ENCODE measurements at places on chromosomes 1 and 21.

- DNase-seq, result no peak
Measured at GRCh38 chr1:109598655-109599054, 20.8 kb downstream of the GNAT2 start.

DNA sequence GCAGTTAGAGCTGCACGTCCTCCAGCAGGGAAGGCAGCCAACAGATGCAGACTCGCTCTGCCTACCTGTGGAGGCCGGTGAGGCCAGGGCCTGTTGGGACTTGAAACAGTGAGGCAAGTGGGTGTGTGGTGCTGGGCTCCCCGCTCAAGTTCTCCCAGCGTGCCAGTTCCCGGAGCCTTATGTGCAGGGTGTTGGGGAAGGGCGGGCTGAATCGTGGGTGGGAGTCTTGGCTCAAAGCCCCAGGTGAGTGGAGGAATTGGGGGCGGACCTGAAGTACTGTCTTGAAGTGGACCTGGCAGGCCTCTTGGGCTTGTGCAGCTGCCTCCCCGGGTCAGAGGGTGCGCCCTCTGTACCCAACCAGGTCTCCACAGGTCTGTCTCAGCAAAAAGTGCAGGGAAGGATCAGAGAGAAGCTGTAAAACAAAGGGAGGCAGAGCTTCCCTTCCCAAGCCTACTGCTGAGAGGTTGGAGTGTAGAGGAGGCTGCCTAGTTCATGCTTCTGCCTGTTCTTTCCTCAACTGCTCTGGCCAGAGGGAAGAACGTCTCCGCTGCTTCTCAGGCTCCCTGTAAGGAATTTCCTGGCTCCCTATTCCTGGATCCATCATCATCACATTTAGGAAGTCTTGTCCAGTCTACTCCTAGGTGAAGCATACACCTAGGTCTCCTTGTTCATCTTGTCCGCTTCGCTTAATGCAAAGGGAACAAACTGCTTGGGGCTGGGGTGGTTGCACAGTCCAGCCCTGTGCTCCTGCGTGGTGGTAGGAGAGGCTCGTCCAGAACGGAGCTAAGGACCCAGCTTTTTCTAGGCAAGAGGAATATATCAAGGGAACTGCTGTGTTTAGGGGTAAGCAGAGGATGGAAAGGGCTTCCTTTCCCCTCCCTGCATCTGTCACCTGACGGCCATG, 14.9 kb downstream of the UTP11 start:
- DNase-seq, result no peak

GRCh38 chr1:219367496-219367895, 193.8 kb downstream of the LYPLAL1 start:
- no peak for DNase-seq

DNA sequence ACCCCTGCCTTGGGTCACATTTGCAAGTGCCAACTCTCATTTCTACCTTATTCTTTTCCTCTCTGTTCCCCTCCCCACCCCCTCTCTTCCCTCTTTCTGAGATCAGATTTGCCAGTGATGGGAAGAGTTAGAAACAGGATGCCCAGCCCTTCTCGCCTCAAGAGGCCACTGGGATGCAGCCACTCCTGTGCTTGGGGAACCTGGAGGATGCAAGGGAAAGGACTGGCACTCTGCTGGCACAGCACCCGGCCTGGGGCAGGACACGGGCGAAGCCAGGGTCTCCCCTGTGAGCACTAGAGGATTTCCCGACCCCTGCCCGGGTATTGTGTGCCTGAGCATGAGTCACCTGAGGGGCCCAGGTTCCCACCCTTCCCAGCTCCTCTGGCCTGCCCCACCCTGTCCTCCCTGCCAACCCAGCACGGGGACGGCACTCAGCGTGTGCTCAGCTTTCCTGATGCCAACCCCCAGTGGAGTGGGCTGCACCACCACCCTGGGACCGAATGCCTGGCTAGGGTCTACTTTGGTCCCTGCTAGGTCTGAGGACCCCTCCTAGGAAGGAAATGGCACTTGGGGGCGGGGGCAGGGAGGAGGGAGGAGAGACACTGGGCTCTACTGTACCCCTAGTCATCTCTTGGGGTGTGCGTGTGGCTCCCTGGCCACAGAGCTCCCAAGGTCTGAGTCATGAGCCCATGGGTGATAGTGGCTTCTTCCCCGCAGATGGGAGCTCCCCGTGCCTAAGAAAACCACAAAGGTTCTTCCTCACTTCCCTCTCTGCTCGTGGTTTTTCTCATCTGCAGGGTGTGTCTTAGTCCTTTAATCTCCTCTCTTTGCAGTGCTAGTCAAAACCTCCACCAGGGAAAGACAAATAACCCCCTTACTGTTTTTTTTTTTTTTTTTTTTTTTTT, 12.4 kb downstream of the LMNA start:
- peak; percentile 65 for DNase-seq

DNA sequence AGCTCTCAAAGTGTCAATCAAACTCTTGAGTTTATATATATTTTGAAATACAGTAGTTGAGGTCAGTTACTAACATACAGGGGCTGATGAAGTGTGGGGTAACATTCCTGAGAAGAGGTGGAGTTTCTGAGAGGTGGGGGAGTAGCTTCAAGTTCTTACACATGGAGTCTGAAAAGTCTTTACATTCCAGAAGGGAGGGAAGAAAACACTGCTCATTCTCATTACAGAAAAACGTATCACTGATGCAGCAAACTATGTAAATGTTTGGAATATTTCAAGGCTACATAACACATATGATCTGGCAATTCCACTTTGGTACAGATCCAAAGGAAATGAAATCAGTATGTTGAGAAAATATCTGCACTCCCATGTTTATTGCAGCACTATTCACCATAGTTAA, 1065.8 kb upstream of the B3GALT2 start:
- no peak for DNase-seq

DNA sequence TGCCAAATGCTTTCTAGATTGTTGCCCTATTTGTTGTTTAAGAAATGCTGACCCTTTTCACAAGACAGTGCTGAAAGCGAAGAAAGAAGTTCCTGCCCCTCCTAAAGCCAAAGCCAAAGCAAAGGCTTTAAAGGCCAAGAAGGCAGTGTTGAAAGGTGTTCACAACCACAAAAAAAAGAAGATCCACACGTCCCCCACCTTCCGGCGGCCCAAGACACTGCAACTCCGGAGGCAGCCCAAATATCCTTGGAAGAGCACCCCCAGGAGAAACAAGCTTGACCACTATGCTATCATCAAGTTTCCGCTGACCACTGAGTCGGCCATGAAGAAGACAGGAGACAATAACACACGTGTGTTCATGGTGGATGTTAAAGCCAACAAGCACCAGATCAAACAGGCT, 55.7 kb downstream of the PSMG1 start:
- no peak for DNase-seq

GRCh38 chr21:35648512-35648911, 411.8 kb downstream of the SETD4 start:
- DNase-seq, result no peak

GRCh38 chr1:197904126-197904787, 1.8 kb downstream of the C1orf53 start:
- no peak for DNase-seq

GRCh38 chr21:40339050-40339449, 471.8 kb downstream of the PCP4 start:
- DNase-seq, result no peak

- no peak for DNase-seq
Measured at GRCh38 chr1:194940336-194941030, 1667.8 kb downstream of the KCNT2 start.

DNA sequence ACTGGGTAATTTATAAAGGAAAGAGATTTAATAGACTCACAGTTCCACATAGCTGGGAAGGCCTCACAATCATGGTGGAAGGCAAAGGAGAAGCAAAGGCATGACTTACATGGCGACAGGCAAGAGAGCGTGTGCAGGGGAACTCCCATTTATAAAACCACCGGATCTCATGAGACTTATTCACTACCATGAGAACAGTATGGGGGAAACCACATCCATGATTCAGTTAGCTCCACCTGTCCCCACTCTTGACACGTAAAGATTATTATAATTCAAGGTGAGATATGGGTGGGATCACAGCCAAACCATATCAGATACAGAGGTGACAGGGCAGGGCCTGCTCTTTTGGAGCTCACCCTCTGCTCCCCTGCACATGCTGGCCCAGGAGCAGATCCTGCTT, 31.4 kb upstream of the TMEM61 start:
- DNase-seq, result no peak

DNA sequence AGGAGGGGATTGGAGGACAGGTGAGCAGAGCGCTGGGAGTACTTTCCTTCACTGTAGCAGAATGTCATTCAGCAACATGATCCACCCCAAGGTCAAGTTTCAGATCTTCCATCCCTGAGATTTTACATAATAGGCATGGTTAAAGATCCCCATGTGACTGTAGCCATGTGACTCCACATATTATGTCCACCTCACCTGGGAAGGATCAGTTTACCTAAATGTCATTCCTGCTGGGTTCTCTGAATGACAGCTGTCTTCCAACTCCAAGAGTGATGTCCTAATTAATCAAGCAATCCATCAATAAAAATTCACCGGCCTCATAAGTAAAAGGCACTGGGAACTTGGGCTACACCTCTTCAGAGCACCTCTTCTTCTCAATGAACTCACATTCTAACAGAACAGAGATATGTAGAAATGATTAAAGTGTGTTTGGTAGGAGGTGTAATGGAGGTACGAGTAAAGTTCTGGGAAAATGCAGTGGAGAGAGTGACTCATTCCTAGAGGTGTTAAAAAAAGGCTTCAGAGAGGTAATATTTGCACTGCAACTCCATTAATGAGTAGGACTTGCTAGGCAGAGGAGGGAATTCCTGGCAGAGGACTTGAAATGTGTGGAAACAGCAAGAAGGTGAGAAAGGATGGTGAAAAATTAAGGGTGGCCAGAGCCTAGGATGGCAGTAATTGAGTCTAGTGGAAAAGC, 22.2 kb upstream of the MAPKAPK2 start:
- no peak for DNase-seq

- DNase-seq, result no peak
Measured at GRCh38 chr1:56072310-56072709, 507.1 kb downstream of the PLPP3 start.
